Mammary epithelial cell (primary cell): ENCODE measurements at places on chromosomes 1 and 21. TPM values are rescaled to one million over a fixed set of nuclear protein-coding genes. Genes with fewer than 3 reads are reported as not detected.

The ZNF683 gene
- polyA plus RNA-seq, result not detected

- DNase-seq, result no peak
These were observed 45.5 kb downstream of the KCNAB2 start for GRCh38 chr1:6090996-6091822.

GRCh38 chr1:67743072-67743725 is 58.2 kb downstream of the GADD45A start:
- no peak for DNase-seq

- DNase-seq, result no peak
These were observed 76.4 kb upstream of the SCYL3 start for GRCh38 chr1:169970114-169970513.

GRCh38 chr1:155272466-155273342 is 600 bp downstream of the CLK2 start:
- peak; percentile 66 for DNase-seq

DNA sequence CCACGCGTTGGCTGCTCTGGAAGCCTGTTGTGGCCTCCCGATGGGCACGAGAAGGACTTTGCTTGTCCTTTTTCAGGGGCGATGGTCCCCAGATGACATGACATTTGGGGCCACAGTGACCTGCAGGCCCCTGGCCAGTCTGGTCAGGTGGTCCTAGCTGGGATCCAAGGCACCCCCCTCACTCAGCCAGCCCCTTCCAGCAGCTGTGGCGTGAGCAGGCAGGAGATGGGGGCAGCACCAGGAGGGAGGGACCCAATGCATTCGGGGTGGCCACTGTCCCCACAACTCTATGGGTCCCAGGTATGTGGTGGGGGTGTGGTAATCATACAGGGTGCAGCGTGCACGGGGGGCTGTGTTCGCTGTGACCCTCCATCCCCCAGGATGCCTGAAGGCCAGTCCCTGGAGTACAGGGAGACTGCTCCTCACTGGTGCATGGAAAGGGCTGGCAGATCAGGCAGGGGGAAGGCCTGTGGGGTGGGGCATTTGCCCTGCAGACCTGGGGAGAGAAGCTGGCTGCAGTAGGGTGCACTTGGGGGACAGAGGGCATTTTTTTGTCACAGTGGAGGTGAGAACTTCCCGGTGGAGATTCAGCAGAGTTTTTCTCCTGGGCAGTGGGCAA is 31.7 kb downstream of the WNT3A start:
- DNase-seq, result no peak

DNA sequence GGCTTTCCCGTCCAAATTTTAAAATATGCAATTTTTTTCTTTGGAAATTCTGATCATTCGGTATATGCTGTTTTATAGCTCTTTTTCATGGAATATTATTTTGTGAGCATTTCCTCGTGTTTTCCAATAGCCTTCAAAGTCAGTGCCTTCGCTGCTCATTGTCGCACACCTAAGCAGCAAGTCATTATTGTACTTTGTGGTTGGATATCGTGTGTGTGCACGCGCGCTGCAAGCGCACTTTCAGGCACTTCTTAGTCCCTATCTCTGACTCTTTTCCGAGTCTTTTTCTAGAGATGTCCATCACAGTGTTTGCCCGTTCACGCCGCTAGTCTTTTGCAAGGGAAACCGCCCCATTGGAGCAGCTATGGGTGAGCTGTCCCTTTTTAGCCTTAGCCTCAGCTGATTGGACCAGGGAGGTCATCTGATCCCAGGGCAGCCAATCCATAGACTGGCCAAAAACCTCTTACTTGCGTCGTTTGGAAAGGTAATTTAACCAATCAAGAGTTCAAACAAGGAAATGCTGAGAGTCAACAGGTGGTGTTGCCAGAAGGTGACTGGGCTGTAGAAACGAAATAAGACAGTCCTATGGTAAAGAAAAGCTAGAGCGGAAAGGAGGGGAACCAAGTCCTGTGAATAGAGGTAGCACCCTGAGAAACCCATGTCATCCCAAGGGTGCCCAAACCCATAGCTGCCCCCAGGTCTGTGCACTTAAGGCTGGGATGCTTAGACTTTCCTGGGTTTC is 710 bp upstream of the HYI start:
- peak; percentile 26 for DNase-seq
